ENCODE measurements at places on chromosomes 2 and 18.

- DNase-seq: no peak
Measured at GRCh38 chr2:67516899-67517530, 119.9 kb downstream of the ETAA1 start.

GRCh38 chr2:210207929-210208328 is 17.3 kb downstream of the ACADL start:
- no peak for DNase-seq

DNA sequence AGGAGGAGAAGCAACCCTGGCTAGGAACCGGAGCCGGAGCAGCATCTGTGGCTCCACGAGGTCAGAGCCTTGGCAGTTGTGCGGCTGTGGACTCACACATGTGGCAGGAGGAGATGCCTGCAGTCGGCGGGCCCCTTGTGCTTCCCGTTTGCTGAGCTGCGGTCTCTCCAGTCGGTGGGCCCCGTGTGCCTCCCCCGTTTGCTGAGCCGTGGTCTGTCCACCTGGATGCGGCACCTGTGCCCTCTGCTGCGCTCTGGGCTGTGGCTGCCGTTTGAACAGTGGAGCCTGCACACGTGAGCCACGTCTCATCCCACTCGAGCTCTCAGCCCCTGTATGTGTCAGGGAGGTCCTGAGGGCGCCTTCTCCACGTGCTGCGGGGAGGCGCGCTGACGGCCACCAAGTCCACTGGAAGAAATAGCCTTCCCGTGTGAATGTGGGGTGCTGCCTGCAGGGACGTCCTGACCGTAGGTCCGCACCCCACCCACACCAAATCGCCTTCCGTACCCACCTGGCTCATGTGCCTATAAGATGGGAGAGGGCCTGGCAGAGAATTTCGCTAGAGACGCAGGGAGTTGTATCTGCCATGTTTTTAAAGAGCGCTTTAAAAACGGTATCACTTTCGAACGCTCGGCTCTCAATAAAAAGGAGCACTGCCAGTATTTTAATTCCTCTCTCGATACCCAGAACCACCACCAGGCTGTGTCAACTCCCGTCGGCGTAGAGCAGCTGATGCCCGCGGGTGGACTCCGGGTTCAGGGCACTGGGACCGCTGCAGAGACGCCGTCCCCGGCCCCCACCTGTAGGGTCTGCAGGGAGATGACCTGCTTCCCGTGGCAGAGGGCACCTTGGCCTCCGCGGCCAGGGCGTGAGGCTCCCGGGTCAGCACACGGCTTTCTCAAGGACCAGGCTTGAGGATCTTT is 117.0 kb downstream of the NFATC1 start:
- DNase-seq: no peak

- DNase-seq: no peak
Measured at GRCh38 chr2:37849911-37850310, 75.2 kb upstream of the RMDN2 start.

DNA sequence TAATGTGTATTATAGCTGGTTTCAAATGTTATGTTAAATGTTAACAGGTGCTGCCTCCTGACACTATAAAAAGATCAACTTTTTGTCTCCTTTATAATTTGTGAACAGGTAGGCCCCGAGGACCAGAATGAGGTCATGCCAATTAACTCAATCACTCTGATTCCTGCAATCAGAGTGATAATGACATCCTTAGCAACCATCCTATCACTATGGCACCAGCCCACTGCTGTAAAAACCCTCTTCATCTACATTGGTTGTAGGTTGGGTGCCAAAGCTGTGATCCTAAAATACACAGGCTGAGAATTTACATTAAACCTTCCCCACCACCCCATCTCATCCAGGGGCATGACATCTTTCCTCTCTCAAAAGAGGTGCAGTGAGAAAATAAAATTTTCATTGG is 103.5 kb downstream of the CPO start:
- no peak for DNase-seq

DNA sequence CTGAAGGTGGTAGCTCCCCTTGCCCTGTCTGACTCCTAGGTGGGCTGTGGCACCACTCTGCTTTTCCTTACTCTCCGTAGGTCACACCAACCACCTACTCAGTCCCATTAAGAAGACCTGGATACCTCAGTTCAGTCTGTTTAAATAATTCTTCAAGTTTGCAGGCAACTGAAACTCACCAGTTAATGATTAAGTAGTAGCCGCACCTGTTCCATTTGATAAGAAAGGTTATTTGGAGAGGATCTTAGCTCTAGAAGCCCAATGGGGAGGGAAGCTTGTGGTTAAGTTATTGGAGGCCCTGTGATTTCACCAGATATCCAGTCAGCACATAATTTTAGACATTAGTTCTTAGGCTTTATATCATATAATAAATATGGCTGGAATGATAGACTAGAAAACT is 1193.0 kb downstream of the DPP10 start:
- no peak for DNase-seq
